NCI-H524 treated with DMSO at 0.1 percent for 48 hours (cell line): ENCODE measurements at places on chromosomes 7 and 10.

- no peak for DNase-seq
These were observed 33.3 kb upstream of the XPNPEP1 start for GRCh38 chr10:109956454-109957091.

- DNase-seq = peak; percentile 15
These were observed 606 bp downstream of the TAX1BP1 start for GRCh38 chr7:27740449-27741086.

DNA sequence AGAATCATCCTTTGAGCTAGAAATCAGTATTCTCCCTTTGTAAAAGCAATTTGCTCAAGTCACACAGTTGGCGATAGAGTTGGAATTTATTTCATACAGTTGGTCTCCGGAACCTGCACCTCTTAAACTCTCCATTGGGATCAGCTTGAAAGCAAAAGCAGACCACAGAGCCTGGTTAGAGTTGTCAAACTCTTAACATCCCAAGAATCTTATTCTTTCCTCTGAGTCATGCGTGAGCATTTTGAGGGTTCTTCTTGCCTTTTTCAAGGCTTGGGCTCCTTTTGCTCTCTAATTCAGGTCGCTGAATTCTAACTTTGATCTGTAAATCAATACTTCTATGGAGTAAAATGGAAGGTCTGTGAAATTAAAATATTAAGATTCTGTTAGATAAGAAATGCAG, 19.6 kb upstream of the SCIN start:
- DNase-seq = no peak

DNA sequence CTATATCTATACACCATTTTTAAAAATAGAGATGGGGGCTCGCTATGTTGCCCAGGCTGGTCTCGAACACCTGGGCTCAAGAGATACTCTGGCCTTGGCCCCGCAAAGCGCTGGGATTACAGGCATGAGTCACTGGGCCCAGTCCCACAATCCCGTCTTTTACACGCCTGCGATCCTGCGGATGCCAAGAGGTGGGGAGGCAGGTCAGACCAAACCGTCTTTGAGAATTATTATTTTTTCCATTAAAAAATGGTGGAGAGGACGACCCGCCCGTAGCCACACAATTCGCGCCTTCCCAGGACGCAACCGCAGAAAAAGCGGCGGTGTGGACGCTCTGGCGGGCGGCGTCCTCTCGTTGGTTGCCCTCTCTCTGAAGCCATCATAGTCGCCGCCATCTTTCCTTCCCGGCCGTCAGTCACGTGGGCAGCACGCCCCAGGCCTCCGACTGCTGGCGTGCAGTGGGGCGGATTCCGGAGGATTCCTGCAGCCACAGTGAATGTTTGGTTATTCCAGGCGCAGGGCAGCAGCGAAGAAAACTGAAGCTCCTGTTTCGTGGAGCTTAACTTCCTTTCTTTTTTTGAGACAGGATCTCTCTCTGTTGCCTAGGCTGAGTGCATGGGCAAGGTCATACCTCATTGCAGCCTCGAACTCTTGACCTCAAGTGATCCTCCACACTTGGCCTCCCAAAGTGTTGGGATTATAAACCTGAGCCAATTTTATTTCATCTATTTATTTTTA, 9.9 kb upstream of the EPHB4 start:
- peak; percentile 41 for DNase-seq

GRCh38 chr7:2251841-2252771, 10.1 kb downstream of the NUDT1 start:
- no peak for DNase-seq

GRCh38 chr7:29995652-29996051, 6.1 kb upstream of the SCRN1 start:
- no peak for DNase-seq

GRCh38 chr7:46407125-46407524, 486.1 kb upstream of the IGFBP3 start:
- no peak for DNase-seq

DNA sequence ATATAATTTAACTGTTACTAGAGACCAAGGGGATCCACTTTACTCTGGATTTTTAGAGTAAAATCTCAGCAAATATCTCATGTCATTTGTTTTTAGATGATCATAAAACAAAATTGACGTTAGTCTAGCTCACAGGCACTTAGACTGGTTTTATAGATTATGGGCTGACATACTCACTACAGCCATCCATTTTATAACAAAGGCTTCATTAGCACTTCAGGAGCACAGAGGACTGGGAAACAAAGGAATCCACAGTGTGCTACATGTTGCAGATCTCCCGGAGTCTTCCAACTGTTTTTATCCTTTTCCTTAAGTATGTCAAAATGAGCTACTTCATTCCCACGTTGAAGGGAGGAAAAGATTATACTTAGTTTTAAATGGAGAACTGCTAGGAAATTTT, 15.9 kb upstream of the SCRN1 start:
- DNase-seq = no peak

- DNase-seq = no peak
These were observed 427.7 kb downstream of the HTR7 start for GRCh38 chr10:90430186-90430585.
